Non-pigmented ciliary epithelial cell (primary cell): ENCODE measurements at places on chromosomes 2 and 18.

DNA sequence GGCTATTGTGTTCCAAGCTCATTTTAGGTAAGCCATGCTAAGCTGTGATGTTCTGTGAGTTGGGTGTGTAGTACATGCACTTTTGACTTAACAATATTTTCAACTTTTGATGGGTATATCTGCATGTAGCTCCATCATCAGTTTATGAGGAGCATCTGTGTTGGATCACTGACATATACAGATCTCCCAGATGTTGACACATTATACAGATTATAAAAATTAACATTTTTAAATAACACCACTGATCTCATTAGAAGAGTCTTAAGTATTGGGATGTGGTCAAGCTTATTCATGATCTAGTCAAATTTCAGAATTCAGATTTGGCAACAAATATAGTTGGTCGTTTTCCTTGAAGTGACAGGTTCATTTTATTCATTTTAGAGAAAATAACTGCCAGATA, 51.7 kb downstream of the CAB39 start:
- DNase-seq: no peak

- no peak for DNase-seq
Measured at GRCh38 chr2:134505446-134505845, 213.4 kb downstream of the TMEM163 start.

DNA sequence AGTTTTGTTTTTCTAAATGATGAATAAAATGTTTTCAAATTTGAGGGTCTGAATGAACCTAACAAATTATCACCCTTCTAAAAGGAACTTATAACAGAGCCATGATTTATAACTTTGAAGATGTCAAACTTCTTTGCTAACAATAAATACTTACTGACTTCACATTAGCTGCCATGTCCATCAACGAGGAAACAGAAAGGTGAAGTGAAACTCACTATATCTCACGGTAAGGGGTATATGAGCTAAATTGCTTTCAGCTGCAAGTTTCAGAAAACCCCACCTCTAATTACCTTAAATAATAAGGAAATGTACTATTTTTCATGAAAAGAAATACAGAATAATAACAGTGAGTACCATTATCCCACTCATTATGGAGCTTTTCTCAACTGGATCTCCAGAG, 350.8 kb upstream of the NT5C1B start:
- DNase-seq: no peak

DNA sequence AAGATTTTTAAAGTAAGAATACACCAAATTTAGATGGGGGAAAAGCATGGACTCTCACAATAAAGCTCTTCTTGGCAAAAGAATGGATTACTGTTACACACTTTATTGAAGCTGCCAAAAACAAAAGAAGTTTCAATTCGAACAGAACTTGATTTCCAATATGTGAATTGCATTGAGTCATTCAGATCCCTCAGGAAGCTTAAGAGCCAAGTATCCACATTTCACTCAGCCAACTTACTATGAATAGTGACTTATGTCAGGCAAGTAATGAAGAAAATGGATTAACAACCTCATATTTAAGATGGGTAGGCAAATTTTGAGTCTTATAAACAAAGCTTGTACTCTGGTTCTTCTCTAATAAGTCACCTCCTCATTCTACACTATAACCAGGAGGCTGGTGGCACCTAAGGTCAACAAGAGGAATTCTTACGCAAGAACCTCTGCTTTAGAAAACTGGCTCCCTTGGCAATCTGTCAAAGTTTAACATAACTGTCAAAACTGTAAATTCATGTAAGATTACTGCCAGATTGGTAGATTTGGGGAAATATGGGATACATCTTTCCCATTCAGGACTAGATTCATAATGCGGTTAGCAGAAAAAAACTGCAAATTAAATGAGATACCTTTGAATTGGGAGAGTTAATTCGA, 6.0 kb downstream of the HADHA start:
- DNase-seq: no peak

- no peak for DNase-seq
Measured at GRCh38 chr2:196821195-196821594, 12.0 kb upstream of the C2orf66 start.

DNA sequence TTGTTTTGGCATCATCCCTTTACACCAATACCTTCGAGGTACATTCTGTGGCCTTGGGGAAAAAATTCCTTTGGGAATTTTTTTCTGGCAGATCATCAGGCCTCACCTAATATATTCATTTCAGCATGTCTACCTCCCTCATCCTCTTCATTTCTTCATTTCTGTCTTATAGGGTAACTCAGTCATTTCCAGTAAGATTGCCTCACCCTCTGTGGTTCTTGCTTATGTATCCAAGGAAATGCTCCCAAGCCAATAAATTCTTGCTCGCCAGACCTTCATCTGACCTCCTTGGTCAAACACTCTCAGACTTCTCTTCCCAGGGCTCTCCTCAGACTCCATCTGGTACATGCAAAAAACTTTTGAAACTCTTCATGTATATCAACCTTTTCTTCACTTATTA, 265.6 kb downstream of the TMX3 start:
- DNase-seq: no peak
